ENCODE measurements at places on chromosomes 2 and 18. TPM values are rescaled to one million over a fixed set of nuclear protein-coding genes. Genes with fewer than 3 reads are reported as not detected.

DNA sequence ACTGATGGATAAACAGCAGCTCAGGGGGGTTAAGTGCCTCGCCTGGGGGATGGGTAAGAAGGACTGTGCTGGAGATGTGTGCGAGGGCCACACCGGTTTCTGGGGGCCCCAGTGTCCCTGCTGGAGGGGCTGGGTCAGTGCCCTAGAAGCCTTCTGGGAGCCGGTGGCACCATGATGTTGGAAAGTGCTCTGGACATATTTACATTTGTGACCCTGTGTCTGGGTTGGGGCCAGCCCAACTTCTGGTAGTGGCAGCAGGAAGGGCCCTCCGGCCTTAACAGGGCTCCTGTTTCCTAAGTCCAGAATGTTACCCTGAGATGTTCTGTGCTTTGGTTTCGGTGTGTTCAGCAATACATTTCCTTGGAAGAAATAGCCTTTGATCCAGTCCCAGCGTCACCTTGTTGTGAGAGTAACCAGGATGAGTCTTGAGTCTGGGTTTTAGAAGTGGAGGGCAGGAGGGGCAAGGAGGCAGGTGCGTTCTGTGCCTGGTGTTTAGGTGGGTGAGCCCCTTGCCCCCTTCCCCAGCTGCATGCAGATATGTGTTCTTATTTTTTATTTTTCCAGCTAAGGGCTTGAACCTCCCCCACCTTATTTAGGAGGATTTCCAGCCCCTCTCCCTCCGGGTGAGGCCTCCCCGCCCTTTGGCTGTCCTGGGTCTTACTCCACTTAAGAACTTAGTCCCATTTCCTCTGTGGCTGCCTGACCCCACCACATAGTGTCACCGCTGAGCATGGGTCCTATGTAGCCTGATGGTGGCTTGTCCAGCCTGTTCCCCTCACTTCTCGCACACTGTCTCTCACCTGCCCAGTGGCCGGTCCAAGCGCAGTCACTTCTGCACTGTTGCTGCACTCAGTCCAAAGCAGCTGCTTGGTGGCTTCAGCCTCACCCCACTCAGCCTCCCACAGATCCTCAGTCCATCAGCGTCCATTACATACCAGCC is 132.7 kb upstream of the HS6ST1 start:
- no peak for DNase-seq

DNA sequence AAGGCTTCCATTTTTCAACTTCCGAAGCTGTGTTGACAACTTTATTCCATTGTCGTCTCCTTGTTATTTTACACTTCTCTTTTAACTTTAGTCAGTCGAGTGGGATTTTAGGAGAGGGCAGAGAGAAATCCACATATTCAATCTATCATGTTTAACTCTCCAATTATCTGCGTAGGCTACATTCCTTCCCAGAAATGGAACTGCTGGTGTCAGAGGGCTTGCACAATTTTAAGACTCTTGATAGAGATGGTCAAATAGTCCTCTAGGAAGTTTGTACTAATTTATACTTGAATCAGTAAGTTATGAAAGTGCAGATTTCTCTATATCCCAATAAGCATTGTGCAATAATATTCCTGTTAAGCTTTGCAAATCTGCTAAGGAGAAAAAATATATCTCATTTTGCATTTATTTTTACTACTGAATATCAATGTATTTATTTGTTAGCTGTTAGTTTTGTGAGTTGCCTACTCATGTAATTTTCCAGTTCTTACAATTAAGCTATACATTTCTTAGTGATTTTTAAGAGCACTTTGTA is 95.6 kb downstream of the CYP26B1 start:
- no peak for DNase-seq

NAPG gene
- total RNA-seq: 50.4 TPM

GRCh38 chr2:169778446-169778845 is 20.2 kb upstream of the SSB start:
- no peak for DNase-seq

DNA sequence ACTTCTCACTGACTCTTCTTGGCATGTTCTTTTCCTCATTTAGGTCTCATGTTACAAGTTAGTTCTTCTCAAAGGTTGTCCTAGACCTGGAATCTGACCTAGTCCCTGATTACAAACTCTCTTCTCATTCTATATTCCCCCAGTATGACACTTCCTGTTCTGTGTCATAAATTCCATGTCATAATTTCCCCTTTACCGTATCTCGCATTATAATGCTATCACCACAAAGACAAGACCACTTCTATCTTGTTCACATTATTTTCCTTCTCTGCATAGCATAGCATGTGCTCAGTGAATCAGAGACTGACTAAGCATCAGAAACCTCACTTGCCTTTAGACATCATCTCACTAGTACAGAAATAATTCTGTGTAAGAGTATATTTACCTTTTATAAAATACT is 63.6 kb upstream of the CAVIN2 start:
- DNase-seq: peak; percentile 69

RAB6C gene
- total RNA-seq: 0.02 TPM

APLF gene
- 1.4 TPM for total RNA-seq

GRCh38 chr2:122081751-122082150 is 326.3 kb downstream of the TSN start:
- no peak for DNase-seq

DNA sequence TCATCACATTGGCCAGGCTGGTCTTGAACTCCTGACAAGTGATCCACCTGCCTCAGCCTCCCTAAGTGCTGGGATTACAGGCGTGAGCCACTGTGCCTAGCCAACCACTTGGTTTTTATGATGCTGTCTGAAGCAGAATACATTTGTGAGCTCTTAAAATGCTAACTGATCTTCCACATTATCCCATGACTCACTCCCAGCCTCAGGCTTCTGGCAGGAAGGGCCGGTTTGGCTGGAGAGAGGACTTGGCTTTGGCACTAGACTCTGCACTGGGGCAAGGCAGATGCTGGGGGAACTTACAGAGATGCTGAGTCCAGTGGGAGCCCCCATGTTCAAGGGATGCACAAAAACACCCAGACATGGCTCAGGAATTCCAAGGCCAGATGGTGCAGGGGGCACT is 40.5 kb upstream of the SH3BP4 start:
- DNase-seq: peak; percentile 90

GRCh38 chr18:48777026-48777743 is 173.6 kb downstream of the SMAD7 start:
- peak; percentile 28 for DNase-seq

DNA sequence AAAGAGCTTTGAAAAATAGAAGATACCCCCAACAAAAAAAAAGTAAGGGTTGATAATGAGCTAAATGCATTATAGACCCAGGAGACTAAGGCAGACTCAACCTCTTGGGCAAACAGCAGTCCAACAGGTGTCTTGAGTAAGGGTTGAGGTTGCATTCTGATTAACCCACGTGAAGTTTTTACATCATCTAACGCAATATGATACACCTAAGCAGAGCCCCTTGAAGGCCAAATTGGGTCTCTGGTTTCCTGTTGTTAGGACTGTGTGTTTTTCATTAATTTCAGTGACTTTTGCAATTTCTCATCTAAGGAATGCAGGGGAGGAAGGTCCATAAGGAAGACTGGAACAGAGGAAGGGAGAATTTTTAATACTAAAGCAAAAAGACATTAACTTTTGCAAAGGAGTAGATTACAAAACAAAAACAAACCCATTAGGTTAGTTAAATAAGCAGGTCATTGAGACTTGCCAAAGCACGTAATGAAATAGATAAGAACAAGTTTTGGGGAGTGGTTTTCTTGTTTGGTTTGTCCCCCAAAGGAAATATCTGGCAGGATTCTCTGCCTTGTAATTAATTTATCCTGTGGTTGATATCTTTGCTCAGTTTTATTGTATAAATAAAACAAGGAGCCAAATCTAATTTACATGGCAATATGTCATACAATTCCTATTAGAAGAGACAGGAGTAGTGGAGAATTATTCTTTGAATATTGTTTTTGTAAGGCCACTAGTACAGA is 244.3 kb downstream of the ETAA1 start:
- DNase-seq: no peak

- DNase-seq: no peak
Measured at GRCh38 chr2:43405829-43406228, 179.4 kb upstream of the ZFP36L2 start.

DNA sequence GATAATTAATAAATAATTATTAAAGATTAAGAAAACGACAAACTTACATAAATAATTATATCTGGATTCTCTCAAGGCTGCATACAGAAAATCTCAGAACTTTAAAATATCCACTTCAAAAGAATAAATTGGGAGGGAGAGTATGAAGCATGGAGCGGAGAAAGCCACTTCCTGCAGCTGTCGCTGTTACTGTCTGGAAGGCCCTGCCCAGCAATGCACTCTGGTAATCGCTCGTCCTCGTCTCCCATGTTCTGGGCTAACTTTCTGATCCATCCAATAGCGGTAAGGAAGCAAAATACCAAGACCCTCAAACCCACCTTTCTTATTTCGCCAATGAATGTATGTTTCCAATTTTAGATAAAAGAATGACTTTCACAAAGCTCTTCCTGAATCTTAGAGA is 26.7 kb downstream of the CYRIA start:
- DNase-seq: no peak

DNA sequence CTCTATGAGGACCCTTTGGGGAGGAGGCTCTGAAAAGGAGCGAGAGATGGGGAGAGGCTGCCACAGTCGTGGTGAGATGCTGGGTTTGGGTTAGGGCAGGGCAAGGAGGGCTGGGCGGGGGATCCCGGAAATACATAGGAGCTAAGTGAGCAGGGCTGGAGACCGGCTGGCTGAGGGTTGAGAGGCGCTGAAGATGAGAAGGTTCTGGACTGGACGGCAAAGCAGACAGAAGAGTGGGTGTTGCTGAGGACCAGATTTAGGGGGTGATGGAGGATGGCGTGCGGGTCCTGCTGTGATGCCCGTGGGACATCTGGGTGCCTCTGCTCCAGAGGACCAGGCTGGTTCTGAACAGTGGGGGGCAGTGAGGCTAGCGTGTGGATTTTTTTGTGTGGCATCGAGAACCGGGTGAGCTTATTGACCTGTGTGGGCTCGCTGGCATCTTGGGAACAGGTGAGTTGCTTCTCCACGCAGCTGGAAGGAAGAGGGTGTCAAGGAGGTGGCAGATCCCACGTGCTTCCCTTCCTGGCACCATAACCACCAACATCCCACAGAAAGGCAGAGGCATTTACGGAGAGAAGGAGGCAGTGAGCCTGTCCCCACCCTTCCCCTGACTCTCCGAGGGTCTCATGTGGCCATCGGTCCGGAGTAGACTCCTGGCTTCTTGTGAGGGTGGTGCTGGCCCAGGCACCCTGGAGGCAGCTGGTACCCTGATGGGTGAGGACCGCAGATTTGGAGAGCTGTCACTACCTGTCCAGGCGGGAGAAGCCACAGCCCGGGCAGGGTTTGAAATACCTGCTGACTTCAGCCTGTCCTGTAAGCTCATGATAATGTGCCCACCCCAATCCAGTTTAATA is 70.3 kb downstream of the ASB1 start:
- DNase-seq: no peak

LIMS3 gene
- total RNA-seq: 0.17 TPM

DNA sequence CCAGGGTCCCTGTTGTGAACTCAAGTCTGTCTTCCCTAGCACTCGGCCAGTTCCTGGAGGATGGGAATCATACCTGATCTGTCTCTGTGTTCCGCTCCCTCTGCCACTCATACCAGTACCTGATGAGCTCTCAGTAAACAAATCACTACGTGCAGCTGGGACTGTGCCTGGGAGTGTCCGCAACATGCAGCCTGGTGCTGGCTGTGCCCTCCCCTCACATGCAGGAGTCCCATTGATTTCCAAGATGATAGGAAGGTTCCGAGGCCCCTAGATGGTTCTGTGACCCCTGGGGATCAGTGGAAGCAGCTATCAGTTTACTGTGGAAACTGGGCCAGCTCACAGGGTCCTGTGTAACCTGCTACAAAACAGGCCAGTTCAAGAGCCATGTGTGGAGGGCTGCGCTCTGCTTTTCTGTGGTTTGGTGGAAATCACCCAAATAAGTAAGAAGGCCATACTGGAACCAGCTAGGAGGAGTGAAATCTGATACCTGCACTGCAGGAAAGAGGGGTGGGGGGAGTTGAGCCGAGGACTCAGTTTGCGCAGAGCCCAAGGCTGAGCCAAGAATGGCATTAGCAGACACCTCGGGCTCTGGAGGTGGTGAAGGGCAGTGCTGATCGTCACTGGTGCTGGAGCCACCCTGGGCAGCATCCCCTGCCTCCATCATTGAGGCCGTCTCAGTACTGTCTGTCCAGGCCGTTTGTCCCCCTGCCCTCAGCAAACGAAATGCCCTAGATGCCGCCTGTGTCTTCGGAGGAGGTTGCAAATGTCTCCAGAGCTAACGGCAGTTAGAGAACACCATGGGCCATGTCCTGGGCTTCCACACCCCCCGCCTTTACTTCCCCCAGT is 93.3 kb downstream of the KLHL29 start:
- DNase-seq: no peak

DNA sequence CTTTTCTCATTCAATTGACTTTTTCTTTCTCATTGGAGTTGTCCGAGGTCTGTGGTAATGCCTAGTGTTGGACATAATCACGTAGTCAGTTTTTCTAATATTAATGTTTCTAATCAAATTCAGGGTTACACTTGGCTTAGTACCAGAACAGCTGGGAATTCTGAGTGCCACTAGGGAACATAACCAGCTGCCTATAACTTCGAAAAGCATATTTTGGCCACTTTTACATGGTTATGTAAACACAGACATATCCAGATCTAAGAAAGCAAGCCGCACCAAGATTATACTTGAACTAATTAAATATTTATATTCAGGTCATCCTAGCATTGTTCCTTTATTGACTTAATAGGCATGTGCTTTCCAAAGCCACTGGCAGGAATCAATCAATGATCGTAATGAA is 91.1 kb upstream of the ARHGAP28 start:
- no peak for DNase-seq

GRCh38 chr2:166891727-166892126 is 3.4 kb downstream of the XIRP2 start:
- no peak for DNase-seq

DNA sequence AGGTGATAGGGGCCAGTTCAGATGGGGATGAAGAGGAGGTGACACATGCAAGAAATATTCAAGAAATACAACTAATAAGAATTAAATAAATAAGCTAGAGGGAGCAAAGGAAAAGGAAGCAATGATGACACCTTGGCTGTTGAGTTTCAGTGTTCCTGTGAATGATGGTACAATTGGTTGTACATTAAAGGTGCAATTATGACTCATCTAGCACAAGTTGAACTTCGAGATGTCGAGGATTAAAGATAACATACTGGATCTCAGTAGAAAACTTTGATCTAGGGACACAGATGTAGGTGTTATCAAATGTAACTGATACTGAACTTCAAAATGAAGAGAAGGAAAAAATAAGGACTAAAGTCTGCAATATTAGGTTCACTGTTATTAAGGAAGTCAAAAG is 760.6 kb upstream of the CHAC2 start:
- no peak for DNase-seq

DNA sequence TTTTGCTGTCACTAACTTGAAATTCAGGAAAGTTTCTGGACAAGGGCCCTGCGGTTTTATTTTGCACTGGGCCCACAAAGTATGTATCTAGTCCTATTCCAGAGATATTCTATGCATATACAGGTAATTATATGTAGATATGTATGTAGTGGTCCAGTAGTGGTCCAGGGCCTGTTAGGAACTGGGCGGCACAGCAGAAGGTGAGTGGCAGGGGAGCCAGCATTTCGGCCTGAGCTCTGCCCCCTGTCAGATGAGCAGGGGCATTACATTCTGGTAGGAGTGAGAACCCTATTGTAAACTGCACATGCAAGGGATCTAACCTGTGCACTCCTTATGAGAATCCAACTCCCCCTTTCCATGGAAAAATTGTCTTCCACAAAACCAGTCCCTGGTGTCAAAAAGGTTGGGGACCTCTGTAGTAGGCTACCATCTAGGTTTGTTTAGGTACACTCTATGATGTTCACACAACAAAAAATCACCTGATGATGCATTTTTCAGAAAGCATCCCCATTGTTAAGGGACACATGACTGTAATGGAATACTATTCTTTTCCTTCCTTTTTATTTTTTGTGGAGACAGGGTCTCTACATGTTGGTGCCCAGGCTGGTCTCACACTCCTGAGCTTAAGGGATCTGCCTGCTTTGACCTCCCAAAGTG is 2.8 kb upstream of the PPP4R3B start:
- peak; percentile 20 for DNase-seq

ZNF514 gene
- total RNA-seq: 2.7 TPM
